CD4-positive, alpha-beta T cell (primary cell): ENCODE measurements at places on chromosomes 11 and 22. TPM values are rescaled to one million over a fixed set of nuclear protein-coding genes. Genes with fewer than 3 reads are reported as not detected.
A peak's percentile ranks its signal among the peaks of the same experiment; 100 is the strongest.

Gene OR52I1
- not detected for total RNA-seq

Gene APOL4
- not detected for total RNA-seq

Gene CD3D
- 274 TPM for total RNA-seq

Gene MUC6
- not detected for total RNA-seq

Gene EFCAB6
- total RNA-seq, result 0.36 TPM

Gene GTSE1
- 0.14 TPM for total RNA-seq

Gene CRYBB2
- total RNA-seq, result not detected

Gene OR51I1
- not detected for total RNA-seq

Gene GP1BB
- total RNA-seq, result not detected

Gene MIF
- total RNA-seq, result 226 TPM

Gene PRG3
- total RNA-seq, result not detected

Gene OR5P2
- not detected for total RNA-seq

Gene CBY1
- total RNA-seq, result 4.6 TPM

Gene SPON1
- total RNA-seq, result 2.1 TPM

GRCh38 chr11:62958547-62959421, 26.0 kb downstream of the SLC22A6 start:
- DNase-seq, result no peak

DNA sequence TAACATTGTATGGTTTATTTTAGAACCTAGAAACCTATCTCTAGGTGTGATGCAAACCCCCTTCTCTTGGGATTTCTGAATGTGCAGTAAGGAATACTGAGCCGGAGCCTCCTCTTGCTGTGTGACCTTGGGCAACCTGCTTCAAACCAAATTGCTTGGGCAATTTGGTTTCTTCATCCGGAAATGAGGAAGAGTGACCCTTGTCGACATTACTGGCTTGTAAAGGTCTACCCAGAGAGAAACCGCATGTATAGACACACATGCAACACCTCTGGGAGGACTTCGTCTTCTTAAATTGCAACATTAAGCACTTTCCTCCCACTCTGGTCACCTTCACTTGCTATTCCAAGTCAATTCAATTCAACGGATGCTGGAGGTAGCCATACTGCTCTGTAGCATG, 19.6 kb upstream of the TP53I11 start:
- DNase-seq, result no peak

DNA sequence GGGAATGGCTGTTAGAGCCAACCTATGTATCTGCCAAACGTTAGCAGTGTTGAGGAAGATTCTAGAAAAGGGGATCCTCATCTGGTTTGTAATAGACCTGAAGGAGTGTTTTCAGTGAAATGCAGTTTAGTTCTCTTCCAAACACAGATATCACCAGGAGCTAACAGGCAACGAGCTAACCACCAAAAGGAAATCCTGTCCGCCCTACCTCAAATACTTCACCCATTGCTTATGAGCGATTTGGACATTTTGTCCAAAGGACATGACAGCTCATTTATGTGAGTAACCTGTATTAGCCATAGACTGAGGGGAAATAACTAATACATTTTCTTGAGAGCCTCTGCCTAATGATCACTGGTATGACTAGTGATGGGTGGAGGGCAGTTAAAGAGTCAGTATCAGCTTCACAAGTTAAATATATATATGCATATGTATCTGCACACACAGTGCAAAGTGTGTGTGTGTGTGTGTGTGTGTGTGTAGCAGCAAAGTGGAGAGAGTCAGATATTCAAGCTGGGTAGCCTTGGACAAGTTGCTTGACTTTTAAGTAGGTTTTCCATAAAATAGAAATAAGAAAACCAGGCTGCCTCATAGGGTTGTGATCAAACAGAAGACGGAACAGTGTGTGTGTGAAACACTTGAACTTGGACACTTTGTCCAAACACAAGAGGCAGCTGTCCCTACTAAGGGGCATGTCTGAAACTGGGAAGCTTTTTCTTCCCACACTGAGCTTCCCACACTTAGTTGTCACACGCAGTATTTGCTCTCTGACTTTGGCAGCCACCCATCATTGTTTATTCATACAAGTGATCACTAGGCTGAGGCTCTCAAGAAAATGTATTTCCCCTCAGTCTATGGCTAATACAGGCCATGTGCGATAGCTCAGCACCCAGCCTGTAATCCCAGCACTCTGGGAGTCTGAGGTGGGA, 940 bp upstream of the C11orf91 start:
- no peak for DNase-seq

DNA sequence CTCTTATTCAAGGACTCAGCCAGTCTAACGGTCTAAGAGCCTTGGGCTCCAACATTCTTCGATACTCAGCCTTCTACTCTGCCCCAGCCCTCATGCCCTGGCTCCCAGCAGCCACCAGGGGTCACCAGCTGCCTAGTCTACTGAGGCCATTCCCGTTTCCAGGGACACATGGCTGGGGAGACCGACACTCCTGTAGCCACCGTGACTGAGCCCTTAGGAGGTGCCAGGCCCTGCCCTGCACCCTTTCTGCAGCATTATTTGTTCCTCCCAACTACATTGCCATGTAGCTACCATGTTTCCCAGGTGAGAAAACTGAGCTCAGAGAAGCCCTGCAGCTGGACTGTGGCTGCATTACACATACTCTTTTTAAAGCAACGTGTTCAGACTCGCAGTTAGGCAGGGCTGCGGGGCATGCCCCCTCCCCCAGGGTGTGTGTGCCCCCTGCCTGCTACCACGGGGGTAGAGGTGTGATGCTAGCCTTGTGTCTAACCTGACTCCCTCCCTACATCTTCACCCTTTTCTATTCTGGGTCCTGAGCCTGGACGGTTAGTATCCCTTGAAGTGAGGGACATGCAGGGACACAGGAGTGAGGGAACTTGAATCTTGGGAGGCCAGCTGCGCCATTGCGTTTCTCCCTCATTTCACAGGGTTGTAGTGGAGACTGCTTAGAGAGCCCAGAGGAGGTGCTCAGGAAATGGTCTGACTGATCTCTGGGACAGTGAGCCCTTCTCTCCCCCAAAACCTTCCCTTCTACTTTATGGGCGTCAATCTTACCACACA, 17.5 kb downstream of the ATG16L2 start:
- DNase-seq, result peak; percentile 63

GRCh38 chr11:65593518-65594414, 1.8 kb downstream of the KCNK7 start:
- peak; percentile 41 for DNase-seq

- DNase-seq, result no peak
Observed at GRCh38 chr11:86660088-86660487, 12.3 kb downstream of the ME3 start.

DNA sequence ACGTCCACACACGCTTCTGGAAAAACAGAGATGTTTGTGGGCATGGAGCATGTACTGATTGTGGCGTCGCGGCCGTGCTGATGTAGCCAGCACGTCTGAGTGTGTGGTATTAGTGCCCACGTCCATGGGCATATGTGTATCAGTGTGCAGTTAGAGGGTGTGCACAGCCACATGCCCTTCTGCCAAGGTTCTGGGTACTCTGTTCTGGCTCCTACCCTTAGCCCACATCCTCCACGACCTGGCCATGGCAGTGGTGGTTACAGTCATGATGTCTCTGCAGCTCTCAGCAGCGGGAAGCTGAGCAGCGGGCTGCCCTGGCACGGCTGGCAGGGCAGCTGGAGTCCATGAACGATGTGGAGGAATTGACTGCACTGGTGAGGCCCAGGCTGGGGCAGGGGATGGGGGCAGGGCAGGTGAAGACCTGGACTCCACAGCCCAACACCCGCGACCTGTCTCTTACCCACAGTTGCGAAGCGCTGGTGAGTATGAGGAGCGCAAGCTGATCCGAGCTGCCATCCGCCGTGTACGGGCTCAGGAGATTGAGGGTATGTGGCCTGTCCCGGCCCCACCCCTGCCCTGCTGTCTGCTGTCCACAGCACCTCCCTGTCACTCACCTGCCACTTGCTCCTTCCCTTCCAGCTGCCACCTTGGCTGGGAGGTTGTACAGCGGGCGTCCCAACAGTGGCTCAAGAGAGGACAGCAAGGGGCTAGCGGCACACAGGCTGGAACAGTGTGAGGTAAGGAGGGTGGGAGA, 7.3 kb downstream of the SMTN start:
- no peak for DNase-seq

- peak; percentile 69 for DNase-seq
Observed at GRCh38 chr22:50548040-50548920, 2.6 kb downstream of the KLHDC7B start.

DNA sequence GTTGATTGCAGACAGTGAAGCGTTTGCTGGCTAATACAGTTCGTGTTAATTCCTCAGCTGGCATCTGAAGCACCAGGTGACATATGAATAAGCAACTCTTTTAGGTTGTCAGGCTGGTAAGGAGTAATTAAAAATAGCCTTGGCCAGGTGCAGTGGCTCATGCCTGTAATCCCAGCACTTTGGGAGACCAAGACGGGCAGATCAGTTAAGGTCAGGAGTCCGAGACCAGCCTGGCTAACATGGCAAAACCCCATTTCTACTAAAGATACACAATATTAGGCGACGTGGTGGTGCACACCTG, 74.9 kb downstream of the CECR2 start:
- DNase-seq, result no peak

GRCh38 chr22:46287873-46288751, 8.6 kb upstream of the GTSE1 start:
- no peak for DNase-seq

- no peak for DNase-seq
Observed at GRCh38 chr11:113895367-113896155, 9.0 kb upstream of the HTR3B start.

DNA sequence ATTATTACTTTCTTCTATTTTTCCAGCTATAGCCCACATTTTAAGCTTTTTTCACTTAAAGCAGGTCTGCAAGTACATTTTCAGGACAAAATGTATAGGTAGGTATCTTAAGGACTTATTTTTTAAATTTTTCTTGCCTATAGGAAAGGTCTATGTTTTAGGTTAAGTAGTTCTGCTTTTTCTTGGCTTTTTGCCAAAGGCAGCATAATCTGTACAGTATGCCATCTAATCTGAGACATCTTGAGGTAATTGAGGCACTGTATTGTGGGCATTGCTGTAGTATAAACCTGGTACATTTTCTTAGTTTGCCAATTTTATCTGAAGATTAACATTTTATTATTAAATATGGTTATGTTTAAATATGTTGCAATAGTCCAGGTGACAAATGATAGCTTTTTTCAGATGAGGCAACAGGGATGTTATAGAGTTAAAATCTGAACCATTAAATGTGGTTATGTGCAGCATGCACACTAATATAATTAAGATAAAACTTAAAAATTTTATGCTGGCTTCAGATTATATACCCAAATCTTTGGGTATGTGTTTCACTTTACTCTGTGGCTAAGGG, 42.9 kb downstream of the QSER1 start:
- no peak for DNase-seq

DNA sequence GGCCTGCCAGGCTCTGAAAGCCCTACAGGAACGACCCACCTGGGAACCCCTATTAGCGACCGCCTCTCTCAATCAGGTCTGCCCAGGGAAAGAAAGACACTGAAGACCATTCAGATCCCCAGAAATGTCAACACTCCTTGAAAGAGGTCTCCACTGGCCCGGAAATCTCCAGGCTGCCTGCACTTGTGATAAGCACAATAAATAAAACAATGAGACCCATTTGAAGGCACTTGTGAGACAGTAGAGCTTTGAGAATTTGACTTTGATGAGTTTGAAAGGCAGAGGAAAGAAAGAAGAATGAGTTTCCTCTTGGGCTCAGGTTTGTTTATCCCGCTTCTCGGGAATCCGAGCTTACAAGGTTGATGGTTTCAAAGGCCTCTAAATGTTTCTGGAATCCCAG, 416.3 kb downstream of the BUD13 start:
- no peak for DNase-seq

- DNase-seq, result no peak
Observed at GRCh38 chr11:69493931-69494821, 12.7 kb downstream of the LINC01488 start.

GRCh38 chr11:78312712-78313111, 104.9 kb downstream of the GAB2 start:
- no peak for DNase-seq

GRCh38 chr11:70727899-70728620, 329.7 kb downstream of the CTTN start:
- DNase-seq, result no peak

- no peak for DNase-seq
Observed at GRCh38 chr11:108926171-108926840, 261.4 kb downstream of the DDX10 start.

GRCh38 chr11:88384004-88384668, 46.6 kb upstream of the CTSC start:
- no peak for DNase-seq

GRCh38 chr22:41271787-41272186, 14.2 kb downstream of the RANGAP1 start:
- DNase-seq, result no peak
